ENCODE measurements at places on chromosomes 6 and 20. TPM values are rescaled to one million over a fixed set of nuclear protein-coding genes. Genes with fewer than 3 reads are reported as not detected.

Gene PI3
- not detected for total RNA-seq

Gene CDSN
- total RNA-seq: not detected

Gene VNN1
- total RNA-seq: 0.69 TPM

Gene RAET1L
- total RNA-seq: not detected

Gene NHLRC1
- 2.9 TPM for total RNA-seq

Gene METTL24
- not detected for total RNA-seq

Gene PRKN
- 0.13 TPM for total RNA-seq

Gene LKAAEAR1
- not detected for total RNA-seq

Gene CST5
- total RNA-seq: not detected

Gene MAVS
- 23.9 TPM for total RNA-seq

Gene MAP7
- 0.25 TPM for total RNA-seq

Gene PGC
- not detected for total RNA-seq

Gene CSTF1
- total RNA-seq: 28.2 TPM

Gene VTA1
- total RNA-seq: 52.5 TPM

Gene RREB1
- 13.2 TPM for total RNA-seq

Gene LRP11
- 18.4 TPM for total RNA-seq

Gene HEBP2
- 75.0 TPM for total RNA-seq

Gene SAMD10
- total RNA-seq: 0.94 TPM

Gene TRIM15
- not detected for total RNA-seq

Gene LPA
- total RNA-seq: not detected

Gene MPIG6B
- total RNA-seq: not detected

Gene ARHGAP40
- 0.87 TPM for total RNA-seq

Gene SRMS
- total RNA-seq: not detected

Gene OR2W1
- total RNA-seq: not detected

Gene WASF1
- total RNA-seq: 5.6 TPM

Gene IPCEF1
- total RNA-seq: 0.34 TPM

Gene TMEM217
- 7.8 TPM for total RNA-seq

Gene RIPOR3
- not detected for total RNA-seq

Gene PRSS35
- not detected for total RNA-seq

Gene ELOVL4
- total RNA-seq: 2.4 TPM

Gene SAMD3
- not detected for total RNA-seq

Gene TMEM14B
- total RNA-seq: 125 TPM

Gene MDFI
- total RNA-seq: 19.5 TPM

Gene MOG
- total RNA-seq: not detected

Gene ASIP
- total RNA-seq: not detected

Gene OPRL1
- 0.54 TPM for total RNA-seq

Gene C20orf202
- total RNA-seq: not detected

Gene ESR1
- total RNA-seq: not detected

Gene PLG
- total RNA-seq: not detected

Gene MCHR2
- total RNA-seq: not detected

Gene THBS2
- 0.67 TPM for total RNA-seq

Gene ENPP1
- total RNA-seq: 1.9 TPM

Gene PPP1R3G
- total RNA-seq: 0.33 TPM

Gene ZNF165
- 0.49 TPM for total RNA-seq

Gene RRAGD
- total RNA-seq: 3.1 TPM

Gene ZSCAN26
- 18.6 TPM for total RNA-seq

Gene LRFN2
- not detected for total RNA-seq

Gene ACSS1
- total RNA-seq: 13.1 TPM

Gene USP49
- total RNA-seq: 1.9 TPM
